ENCODE measurements at places on chromosomes 5 and 9.

DNA sequence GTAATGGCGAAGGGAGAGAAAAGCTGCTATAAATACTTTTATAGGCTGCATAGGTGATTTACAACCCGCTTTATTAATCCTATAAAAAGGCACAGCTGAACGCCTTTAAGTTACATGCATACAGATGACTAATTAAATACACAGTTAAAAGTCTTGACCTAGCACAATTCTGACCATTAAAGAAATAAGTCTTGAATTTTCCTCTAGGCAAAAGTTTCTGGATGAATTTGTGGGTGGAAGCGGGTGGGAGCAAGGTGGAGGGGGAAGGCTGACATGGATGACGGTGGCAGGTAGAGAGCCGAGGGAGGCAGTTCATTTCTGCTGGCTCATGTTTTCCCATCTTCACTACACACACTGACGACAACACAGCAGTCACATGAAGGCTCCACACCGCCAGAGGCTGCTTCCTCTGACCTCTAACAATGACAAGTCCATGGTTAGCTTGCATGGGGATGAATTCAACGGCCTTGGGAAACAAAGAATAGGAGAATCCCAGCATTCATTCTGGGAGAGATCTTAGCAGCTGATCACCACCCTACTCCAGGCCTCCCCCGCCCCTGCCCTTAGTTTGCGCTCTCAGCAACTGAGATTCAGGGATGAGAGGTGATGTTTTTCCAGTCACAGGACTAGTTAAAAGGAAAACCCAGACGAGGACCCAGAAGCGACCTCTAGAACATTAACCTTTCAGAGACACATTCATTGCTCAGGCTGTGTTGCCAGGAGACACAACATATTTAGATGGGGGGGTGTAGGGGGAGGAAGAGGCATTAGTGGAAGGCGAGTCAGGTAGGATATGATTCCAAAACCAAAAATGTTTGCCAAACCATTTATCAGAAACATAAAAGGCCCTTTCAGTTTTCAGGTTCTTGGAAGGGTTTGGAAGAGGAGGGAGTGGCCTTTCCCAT, 329.3 kb downstream of the PIK3R1 start:
- no peaks in the 10 kb centered on the region for H3K4me1 ChIP-seq
- no peaks in the 10 kb centered on the region for H3K27me3 ChIP-seq
- no peak for DNase-seq
- H3K4me3 ChIP-seq = no peak overlapping the region
- no peaks in the 10 kb centered on the region for H3K36me3 ChIP-seq
- no peak overlapping the region for H3K27ac ChIP-seq

DNA sequence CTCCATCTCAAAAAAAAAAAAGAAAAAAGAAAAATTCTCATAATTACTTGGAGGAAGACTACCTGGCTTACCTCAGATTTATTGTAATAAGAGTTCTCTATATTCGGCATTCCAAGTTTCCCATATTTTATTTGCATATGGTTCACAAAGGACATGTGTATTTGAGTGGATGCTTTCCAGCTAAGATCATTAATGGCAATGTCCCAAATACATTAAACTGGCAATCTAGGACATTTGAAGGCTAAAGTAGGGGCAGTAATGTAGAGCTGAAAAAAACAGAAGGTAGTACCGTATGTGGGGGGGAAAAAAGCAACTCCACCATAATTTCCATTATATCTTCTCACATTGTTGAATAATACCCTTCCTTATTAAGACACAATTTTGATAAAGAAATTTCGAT, 4.9 kb downstream of the TUT7 start:
- peaks cover 20% of the 10 kb centered on the region for H3K36me3 ChIP-seq
- no peak overlapping the region for H3K27ac ChIP-seq
- no peak overlapping the region for H3K4me3 ChIP-seq
- peaks cover 23% of the 10 kb centered on the region for H3K4me1 ChIP-seq
- DNase-seq = no peak

- peaks cover 74% of the 10 kb centered on the region for H3K36me3 ChIP-seq
- DNase-seq = no peak
- H3K27me3 ChIP-seq = no peaks in the 10 kb centered on the region
These were observed 16.4 kb downstream of the NNT start for GRCh38 chr5:43619380-43619779.

DNA sequence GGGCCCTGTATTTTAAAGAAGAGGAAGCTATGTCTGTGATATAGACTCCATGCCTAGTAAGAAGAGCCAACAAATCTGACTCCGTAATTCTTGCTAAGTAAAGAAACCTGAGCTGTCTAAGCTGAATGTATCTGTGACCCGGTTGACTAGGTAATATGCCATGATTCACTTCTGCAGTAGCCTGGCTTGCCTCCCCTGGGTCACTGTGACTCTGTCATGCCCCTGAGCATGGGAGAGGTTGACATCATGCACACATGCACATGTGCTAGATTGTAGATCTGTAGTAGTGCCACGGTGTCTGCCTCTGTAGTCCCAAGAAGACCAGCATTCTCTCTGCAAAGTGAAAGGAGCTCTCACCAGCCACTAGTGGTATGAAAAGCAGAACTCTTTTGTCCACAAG, 9.1 kb downstream of the SLC22A5 start:
- no peaks in the 10 kb centered on the region for H3K36me3 ChIP-seq
- DNase-seq = no peak
- no peaks in the 10 kb centered on the region for H3K27me3 ChIP-seq
- no peaks in the 10 kb centered on the region for H3K4me1 ChIP-seq
- H3K4me3 ChIP-seq = no peak overlapping the region

DNA sequence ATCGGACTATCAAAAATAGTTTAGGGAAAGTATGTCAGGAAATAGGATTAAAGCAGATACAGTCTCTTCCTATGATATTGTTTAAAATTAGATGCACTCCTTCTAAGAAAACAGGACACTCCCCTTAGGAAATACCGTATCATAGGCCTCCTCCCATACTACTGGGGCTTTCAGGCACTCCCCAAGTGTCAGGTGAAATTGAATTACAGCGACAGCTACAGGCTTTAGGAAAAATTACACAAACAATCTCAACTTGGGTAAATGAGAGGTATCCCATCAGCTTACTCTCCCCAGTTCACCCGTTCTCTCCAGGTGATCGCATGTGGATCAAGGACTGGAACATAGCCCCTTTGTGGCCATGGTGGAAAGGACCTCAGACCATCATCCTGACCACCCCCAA, 110.4 kb upstream of the EPB41L4A start:
- DNase-seq = no peak
- no peaks in the 10 kb centered on the region for H3K4me1 ChIP-seq
- no peak overlapping the region for H3K4me3 ChIP-seq
- no peaks in the 10 kb centered on the region for H3K27me3 ChIP-seq
- H3K27ac ChIP-seq = no peak overlapping the region
- no peaks in the 10 kb centered on the region for H3K36me3 ChIP-seq

DNA sequence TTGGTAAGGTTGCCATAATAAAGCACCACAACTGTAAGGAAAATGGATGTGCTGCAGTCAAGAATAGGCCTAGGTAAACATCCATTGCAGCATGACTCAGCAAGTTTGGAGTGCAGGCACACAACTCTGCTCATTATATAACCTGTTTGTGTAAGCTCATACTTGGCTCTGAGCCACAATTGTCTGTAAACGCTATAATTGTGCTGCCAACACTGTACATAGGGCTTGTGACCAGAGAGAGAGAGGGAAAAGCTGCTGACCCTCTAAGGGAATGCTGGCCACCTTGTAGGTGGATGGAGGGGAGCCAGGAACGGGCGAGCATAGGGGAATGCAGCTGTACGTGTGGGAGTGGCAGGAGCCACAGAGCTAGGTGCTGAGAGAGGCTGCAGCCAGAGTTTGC, 2186.5 kb upstream of the ACO1 start:
- peak; percentile 5 for DNase-seq
- no peaks in the 10 kb centered on the region for H3K36me3 ChIP-seq
- H3K27me3 ChIP-seq = no peaks in the 10 kb centered on the region
- H3K4me3 ChIP-seq = no peak overlapping the region
- no peak overlapping the region for H3K27ac ChIP-seq
- H3K4me1 ChIP-seq = no peaks in the 10 kb centered on the region

DNA sequence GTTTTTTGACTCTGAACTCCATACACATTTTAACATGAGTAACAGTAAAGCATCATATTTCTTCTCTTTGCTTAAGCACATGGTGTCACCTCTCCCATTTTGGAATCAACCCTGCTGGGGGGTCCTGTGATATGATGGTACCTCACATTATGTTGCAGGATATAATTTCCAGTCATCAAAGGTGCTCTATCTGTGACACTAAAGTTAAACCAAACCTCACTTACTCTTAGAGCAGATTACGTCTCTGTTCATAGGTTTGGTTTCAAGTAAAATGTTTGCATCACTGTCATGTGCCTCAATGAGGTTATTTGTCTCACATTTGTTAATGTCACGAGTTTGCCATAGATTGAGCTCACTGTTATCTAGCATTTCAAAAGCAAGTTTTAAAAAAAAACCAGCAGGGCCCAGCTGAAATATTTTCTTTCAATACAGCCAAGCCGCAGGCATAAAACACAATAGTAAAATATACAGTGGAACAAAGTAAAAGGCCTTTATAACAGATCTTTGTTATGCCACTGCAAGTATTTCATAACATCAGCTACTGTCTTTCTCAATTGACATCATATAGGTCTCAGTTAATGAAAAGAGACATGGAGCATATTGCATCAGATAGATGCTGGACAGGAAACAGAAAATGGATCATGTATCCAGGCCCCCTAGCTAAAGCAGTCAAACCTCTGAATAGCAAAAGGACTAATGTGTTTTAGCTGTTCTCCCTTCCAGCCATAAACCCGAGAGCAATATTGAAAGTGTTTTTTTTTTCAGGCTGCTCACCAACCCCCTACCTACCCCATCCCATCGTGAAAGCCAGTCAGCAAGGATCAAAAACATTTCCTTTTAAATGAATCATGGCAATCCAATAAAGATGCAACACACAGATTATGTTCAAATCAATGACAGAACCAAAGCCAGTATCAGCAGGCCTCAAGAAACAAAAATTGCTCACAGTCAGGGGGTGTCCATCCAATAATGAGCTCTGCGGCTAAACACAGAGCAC, 182.1 kb upstream of the ITGA1 start:
- no peaks in the 10 kb centered on the region for H3K27me3 ChIP-seq
- no peak overlapping the region for H3K27ac ChIP-seq
- DNase-seq = no peak
- no peaks in the 10 kb centered on the region for H3K4me1 ChIP-seq

DNA sequence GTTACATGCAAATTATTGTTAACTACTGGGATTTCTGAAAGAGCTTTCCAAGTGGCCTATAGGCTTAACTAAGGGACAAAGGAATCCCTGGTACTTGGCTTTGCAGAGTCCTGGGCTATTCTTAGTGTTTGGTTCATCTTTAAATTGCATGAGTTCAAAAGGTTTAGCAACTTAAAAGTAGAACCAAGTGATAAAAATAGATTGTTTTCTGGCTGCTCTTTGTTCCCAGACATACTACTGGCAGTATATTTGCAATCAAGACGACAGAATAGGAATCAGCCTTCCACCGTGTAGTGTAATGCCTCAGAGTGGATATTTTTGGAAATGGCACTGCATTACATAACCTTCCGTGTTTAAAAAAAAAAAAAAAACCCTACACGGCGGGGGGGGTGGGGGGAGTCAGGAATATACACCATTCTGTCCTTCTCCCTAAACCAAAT, 1.0 kb downstream of the NREP start:
- peak overlapping the region; percentile 86 for H3K27ac ChIP-seq
- H3K36me3 ChIP-seq = peaks cover 2% of the 10 kb centered on the region
- DNase-seq = peak; percentile 66

GRCh38 chr5:89595056-89595455, 712.1 kb upstream of the MEF2C start:
- H3K27me3 ChIP-seq = no peaks in the 10 kb centered on the region
- H3K36me3 ChIP-seq = no peaks in the 10 kb centered on the region
- H3K4me3 ChIP-seq = no peak overlapping the region
- no peak overlapping the region for H3K27ac ChIP-seq
- DNase-seq = no peak

DNA sequence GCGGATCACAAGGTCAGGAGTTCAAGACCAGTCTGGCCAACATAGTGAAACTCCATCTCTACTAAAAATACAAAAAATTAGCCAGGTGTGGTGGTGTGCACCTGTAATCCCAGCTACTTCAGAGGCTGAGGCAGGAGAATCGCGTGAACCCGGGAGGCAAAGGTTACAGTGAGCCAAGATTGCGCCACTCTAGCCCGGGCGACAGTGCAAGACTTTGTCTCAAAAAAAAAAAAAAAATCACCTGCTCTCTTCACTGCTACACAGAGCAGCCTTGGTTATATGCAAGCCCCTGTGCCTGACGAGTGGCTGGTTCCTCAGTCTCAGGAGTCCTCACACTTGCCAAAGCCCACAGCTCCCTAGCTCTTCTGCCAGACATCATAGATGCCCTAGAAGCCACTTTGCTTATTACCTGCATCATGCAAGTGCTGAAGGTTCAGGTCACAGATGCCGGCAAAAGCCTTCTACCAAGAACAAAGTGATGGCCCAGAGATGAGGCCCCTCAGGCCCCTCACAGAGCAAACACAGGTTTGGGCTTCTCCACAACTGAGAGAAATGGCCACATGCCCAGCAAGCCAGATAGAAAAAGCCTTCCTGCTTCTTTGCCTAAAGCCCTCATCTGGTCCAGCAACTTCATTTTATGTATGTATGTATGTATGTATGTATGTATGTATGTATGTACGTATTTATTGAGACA, 176.4 kb downstream of the AUH start:
- no peaks in the 10 kb centered on the region for H3K27me3 ChIP-seq
- no peak overlapping the region for H3K4me3 ChIP-seq
- no peaks in the 10 kb centered on the region for H3K36me3 ChIP-seq
- no peak for DNase-seq

DNA sequence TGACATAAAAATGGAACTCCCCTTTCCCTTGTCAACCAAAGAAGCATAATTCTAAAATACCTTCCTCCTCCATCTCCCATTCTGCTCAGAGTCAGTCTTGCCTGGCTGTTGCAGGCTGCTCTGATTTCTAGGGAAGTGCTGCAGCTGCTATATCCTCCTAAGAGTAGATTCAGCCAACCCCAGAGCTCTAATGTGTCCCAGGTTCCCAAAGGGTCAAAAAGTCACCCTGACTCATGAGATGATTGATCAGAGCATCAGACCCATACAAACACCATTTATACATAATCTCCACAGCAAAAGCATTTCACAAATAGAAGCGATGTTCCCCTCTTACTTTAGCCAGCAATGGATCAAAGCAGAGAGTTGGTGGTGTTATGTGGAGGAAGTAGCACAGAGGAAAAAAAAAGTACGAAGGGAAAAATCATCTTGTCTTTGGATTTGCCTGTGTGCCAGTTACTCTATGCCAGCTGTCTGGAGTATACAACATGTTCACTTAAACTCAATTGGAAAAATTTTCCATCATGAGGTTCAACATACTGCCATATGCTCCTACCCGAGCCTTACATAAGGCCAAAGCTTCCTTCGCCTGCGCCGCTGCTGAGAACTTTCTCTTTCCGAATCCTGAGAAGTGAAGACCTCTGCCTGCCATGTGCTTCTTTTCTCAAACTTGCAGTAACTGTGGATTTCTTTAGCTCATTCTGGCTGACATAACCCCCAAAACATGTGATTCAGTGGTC, 258.0 kb downstream of the TLE4 start:
- H3K27me3 ChIP-seq = no peaks in the 10 kb centered on the region
- H3K27ac ChIP-seq = no peak overlapping the region
- DNase-seq = no peak
- no peaks in the 10 kb centered on the region for H3K4me1 ChIP-seq
- no peaks in the 10 kb centered on the region for H3K36me3 ChIP-seq
- H3K4me3 ChIP-seq = no peak overlapping the region

Data from common myeloid progenitor, CD34-positive (primary cell).